Left colon (tissue), 2 donors: ENCODE measurements at places on chromosomes 12 and 14. TPM values are rescaled to one million over a fixed set of nuclear protein-coding genes. Genes with fewer than 3 reads are reported as not detected.

GRCh38 chr12:11580125-11580751 is 69.2 kb upstream of the ETV6 start:
- DNase-seq: no peak

Gene CAPZA3
- not detected for total RNA-seq

DNA sequence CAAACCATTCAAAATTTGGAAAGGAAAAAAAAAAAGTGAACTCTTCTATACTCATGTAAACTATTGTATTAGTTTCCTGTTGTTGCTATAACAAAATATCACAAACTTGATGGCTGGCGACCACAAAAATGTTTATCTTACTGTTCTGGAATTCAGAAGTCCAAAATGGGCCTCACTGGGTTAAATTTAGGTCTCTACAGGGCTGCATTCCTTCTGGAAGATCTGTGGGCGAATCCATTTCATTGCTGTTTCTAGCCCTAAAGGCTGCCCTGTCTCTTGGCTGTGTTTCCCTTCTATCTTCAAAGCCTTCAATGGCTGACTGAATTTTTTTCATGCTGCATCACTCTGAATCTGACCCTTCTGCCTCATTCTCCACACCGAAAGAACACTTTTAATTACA is 105.1 kb upstream of the NAV3 start:
- no peak for DNase-seq

DNA sequence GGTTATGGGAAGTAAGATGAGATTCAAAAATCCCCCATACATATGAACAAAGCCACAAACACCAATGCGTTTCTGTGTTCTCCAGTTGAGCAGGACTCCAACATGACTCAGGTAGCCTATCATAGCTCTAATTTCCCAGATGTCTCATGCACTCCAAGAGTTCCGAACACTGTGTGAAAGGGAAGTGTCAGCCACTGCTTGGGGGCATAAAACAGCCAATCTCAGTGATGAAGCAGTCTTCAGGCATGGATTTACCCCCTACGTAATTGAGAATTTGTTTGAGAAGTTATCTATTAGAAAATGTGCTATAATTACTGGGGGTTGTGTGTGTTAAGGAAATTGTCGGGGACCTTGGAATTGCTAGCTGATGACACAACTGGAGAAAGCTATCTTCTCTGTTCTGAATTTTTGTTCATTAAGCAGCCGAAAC is 153.9 kb upstream of the AVPR1A start:
- DNase-seq: no peak

DNA sequence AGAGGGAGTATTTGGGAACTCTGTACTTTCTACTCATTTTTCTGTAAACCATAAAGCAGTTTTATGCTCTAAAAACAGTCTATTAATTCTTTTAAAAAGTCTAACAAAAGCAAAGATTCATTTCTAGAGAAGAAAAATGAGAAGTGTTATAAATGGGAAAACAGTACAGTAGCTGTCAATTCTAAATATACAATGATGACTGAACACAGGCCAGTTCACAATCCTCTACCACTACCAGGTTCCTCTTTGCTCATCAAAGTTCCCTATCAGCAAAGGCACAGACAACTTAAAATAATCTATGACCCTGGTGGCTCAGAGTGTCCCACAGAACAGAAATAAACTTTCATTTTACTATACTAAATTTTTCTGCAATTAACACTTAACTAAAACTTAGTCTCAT is 12.5 kb downstream of the NAA25 start:
- no peak for DNase-seq

Gene P2RX2
- 0.45 TPM for total RNA-seq

DNA sequence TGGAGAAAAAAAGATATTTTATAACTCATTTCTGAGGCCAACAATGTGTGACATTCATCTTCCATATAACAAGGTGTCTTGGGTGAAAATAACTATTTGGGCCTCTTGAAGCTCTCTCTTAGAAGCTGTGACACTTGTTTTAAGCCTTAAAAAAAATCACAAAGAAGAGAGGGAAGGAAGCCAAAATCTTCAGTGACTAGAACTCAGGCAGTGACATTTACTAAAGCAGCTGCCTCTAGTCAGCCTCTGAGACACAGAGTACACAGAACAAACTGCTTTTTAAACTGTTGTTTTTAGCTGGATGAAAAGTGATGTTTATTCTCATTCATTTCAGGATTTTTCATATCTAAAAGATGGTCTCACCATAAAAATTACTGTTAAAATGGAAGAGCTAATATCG is 793.6 kb downstream of the GALC start:
- DNase-seq: no peak

DNA sequence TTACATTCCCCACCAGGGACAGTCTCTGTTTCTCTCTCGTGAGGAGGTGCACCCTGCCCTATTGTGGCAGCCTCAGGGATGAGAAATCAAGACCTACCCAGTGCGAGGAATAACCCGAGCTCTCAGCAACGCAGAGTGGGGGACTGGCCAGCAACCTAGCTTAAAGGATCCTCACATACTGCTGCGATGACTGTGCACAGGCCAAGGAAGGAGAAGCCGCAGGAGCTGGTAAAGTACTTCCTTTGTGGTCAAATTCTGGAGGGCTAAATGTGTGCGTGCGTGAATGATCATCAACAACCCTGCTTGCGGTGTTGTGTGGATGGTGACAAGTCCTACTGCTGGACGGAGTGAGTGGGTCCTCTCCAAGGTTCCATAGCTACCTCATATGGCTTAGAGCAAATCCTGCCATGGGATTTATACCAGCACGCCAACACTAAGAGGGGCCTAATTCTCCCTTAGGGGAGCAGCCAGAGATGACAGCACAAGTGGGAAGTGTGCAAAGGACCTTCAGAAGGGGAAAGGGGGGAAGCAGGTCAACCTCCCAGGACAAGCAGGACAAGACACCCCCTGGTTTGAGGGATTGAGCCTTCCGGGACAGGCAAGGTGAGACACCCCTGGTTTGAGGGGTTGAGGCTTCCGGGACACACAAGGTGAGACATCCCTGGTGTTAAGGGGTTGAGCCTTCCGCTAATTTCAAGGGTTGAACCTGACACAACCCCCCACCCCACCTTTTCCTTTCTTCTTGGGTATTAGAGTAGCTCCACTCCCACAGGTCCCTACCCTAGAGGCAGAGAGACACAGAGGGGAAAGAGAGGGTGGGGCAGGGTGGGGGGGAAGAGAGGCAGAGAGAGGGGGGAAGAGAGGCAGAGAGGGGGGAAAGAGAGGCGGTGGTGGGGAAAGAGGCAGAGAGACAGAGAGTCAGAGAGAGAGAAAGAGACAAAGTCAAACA is 58.8 kb upstream of the AP4S1 start:
- DNase-seq: no peak

- DNase-seq: no peak
Measured at GRCh38 chr12:52702338-52702737, 986 bp downstream of the KRT77 start.

DNA sequence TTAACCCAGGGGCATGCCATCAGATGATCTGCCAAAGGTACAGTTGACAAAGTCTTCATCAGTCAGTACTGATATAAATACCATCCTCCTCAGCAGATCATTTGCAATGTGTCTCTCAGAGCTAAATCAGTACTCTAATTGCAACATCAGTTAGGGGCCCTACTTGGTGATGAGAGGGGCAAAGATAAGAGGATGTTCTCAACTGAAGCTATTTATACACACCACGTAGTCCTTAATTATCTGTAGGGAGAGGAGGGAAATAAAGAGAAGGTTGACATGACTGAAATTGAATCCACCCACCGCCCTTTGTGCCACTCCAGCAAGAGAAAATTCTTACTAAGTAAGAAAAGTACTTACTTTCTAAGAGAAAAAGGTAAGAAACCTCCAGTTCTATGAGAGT is 157.8 kb upstream of the NUDT4 start:
- no peak for DNase-seq

DNA sequence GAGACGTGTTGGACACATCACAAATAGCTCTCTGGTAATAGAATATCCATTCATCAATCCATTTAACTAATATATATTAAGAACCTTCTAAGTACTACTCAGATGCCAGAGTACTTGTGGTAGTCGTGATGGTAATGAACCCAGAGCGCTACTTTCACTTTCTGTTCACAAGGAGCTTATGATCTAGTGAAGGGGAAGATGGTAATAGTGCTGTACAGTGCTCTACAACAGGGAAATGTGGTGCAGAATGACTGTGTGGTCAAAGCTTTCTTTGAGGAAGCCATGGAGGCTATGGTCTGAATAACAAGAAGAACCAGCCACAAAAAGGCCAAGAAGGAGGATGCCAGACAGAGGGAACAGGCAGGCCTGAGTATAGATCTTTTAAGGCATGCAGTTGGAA is 212.0 kb downstream of the PTPRO start:
- no peak for DNase-seq

- no peak for DNase-seq
Measured at GRCh38 chr14:32306549-32306948, 22.5 kb upstream of the AKAP6 start.

Gene GPD1
- total RNA-seq: 1.8 TPM

Gene AQP6
- total RNA-seq: not detected

DNA sequence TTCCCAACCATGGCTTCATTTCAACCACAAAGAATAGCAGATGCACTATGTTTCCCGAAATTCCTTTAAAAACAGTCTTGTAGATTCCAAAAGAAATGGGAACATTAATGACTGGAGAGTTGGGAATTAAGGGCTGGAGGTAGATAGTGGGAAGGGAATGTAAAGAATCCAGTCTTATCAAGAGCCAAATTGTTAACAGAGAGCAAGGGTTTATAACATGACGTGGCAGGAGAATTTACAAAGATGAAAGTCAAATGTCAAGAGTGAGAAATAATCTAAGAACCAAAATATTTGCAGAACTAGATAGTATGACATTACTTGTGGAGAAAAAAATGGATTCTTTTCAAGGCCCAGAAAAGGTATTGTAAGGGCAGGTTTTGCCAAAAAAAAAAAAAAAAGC is 200.9 kb downstream of the GRIN2B start:
- no peak for DNase-seq

GRCh38 chr12:53795927-53796326 is 44.1 kb upstream of the CISTR start:
- no peak for DNase-seq

Gene PPM1H
- 7.6 TPM for total RNA-seq

Gene PPFIA2
- total RNA-seq: 2.2 TPM

GRCh38 chr12:130160711-130161231 is 1.5 kb upstream of the FZD10 start:
- DNase-seq: no peak

DNA sequence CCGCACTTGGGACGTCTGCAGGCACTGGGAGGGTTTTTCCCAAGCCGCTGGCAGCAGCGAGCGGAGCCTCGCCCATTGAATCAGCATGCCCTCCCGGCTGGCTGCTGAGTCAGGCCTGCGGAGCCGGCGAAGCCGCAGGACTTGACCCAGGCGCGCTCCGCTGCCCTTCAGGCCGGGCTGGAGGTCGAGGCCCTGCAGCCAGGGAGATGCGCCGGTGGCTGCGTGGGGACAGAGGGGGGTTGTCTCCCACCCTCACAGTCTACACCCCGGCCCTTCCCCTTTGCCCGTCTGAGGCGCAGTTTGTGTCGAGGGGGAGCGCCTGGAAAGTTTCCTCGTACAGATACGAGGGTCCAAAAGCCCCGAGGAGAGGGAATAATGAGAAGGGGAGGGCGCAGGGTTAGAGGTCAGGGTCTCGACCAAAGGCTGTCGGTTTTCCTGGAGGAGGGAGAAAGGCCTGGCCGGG is 759 bp upstream of the KLC1 start:
- peak; percentile 83 for DNase-seq

- DNase-seq: no peak
Measured at GRCh38 chr12:106301241-106301610, 1.3 kb upstream of the TCP11L2 start.

- DNase-seq: no peak
Measured at GRCh38 chr14:79588398-79588797, 622.9 kb downstream of the DIO2 start.

GRCh38 chr12:50282721-50283228 is 545 bp downstream of the LIMA1 start:
- DNase-seq: no peak
